T-helper 17 cell (primary cell): ENCODE measurements at places on chromosomes 4 and X.

GRCh38 chr4:176778491-176778890 is 14.2 kb downstream of the VEGFC start:
- DNase-seq = no peak

- no peak for DNase-seq
Measured at GRCh38 chr4:81604683-81605218, 133.0 kb upstream of the RASGEF1B start.

GRCh38 chr4:82890528-82890900 is 439 bp downstream of the SEC31A start:
- DNase-seq = no peak

- DNase-seq = no peak
Measured at GRCh38 chrX:45632506-45632905, 431.8 kb upstream of the DIPK2B start.

DNA sequence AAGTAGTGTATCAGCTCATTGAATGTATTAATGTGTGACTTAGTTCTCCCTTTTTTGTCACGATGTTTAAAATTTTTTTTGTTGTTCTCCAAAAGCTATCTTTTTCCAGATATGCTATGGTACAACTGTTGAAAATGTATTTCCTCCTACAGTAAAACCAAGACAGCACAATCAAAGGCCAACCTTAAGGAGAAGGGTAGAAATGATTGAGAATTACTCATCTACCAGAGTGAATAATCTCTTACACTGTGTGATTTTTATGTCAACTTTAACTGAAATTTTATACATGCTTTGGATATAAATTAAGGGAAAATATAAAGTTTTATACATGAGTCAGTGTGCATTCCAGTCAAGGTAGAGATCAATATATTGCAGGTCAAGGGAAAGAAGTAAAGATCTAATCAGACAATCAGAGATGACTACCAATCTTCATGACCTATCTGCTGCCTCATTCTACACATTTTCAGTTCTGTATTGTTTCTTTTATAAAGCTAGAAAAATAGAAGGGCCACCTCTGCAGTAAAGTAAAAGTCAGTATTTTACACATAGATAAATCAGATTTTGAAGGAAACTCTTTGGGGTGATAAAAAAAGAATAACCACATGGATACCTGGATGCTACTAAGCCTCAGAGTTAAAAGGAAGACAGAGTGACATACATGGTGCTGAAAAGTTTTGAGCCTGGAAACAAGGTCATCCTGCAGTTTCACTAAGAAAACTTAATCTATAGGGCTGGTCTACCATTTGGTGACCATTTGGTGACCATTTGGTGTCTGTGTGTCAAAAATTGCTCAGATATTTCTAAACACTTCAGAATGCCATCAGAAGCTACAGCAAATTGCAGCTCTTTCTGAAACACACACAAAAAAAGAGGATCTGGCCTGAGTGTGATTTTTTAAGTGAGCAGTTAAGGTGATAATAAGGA is 1.6 kb downstream of the FAM13A start:
- DNase-seq = no peak

- no peak for DNase-seq
Measured at GRCh38 chr4:5989236-5990225, 28.7 kb downstream of the C4orf50 start.

DNA sequence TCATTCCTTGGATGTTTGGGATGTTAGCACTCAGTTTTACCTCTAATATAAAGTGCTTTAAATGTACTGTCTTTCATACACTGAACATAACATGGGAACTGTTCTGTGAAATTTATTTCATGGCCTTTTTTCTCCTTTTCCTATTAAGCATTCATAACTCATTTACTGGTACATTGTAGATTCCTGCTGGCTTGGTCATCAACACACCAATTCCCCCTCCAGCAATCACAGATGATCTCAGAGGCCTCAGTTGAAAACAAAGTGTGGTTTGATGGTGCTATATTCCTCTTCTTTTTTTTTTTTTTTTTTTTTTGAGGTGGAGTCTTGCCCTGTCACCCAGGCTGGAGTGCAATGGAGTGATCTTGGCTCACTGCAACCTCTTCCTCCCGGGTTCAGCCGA is 61.9 kb upstream of the FAM47B start:
- no peak for DNase-seq

- no peak for DNase-seq
Measured at GRCh38 chr4:69707807-69708206, 52.6 kb downstream of the SULT1B1 start.

DNA sequence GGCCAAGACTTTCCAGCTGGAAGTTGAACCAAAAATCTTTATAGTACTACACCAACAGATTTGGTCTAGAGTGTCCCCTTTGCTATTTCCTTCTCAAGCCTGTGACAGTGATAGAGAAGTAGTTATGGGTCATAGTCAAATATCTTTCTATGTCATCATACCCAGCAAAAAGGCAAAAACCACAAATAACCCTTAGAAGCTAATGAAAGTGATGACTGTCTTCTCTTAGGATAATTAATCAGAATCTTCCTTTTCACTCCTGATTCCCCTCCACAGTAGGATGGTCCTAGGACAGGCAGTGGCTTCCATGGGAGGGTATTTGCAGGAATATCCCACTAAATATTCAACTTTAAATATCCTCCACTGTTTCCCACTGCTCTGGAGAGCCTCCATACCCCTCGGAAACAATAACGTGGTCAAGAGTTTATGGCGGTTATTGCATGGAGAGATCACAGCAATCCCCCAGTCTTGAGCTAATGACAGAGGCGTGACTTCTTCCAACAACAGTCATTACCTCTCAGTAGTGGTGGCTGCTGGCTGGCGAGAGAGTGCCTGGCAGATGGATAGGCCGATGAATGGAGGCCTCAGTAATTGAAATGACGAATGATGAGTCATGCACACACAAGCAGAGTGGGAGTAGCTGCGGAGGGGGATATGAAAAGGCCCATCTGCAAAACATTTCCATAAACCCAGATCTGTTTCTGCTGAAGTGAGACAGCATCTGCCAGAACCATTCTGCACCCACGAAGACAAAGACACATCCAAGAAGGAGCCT is 154.9 kb downstream of the STK32B start:
- DNase-seq = no peak

DNA sequence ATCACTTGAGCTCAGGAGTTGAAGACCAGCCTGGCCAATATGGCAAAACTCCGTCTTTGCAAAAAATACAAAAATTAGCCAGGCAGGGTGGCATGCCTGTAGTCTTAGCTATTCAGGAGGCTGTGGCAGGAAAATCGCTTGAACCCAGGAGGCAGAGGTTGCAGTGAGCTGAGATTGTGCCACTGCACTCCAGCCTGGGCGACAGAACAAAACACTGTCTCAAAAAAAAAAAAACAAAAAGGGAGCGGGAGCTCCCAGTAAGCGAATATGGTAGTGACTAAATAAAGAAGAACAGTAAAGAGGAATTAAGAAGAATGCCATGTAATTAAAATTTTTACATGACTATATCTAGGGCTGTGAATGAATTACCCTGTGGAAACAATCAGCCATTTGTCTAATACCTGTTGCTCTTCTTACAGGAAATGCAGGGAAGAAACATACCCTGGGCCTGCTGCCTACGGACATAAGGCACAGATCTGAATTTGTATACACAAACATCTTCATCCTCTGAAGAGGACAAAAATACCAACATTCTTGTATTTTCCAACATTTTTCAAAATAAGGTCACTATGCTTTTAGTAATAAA is 11.4 kb downstream of the WDFY3 start:
- DNase-seq = no peak

- no peak for DNase-seq
Measured at GRCh38 chr4:113692809-113693411, 68.6 kb downstream of the CAMK2D start.

- no peak for DNase-seq
Measured at GRCh38 chr4:83905952-83906351, 370.0 kb downstream of the GPAT3 start.

GRCh38 chrX:95949588-95949987 is 735.1 kb upstream of the DIAPH2 start:
- no peak for DNase-seq

GRCh38 chr4:140095694-140096482 is 58.1 kb downstream of the MAML3 start:
- DNase-seq = peak; percentile 11

GRCh38 chr4:140176735-140177134 is 22.8 kb upstream of the MAML3 start:
- DNase-seq = no peak

GRCh38 chr4:184255871-184256642 is 38.4 kb upstream of the ENPP6 start:
- DNase-seq = no peak

- no peak for DNase-seq
Measured at GRCh38 chrX:129808158-129808828, 28.5 kb downstream of the SASH3 start.

GRCh38 chrX:119757979-119758730 is at the start of gene SOWAHD:
SOWAHD (plus strand) TSS chrX:119758588; CDS start chrX:119758668, 80 bp downstream.
- DNase-seq = peak; percentile 40

- DNase-seq = no peak
Measured at GRCh38 chr4:85446141-85446861, 28.6 kb upstream of the ARHGAP24 start.

DNA sequence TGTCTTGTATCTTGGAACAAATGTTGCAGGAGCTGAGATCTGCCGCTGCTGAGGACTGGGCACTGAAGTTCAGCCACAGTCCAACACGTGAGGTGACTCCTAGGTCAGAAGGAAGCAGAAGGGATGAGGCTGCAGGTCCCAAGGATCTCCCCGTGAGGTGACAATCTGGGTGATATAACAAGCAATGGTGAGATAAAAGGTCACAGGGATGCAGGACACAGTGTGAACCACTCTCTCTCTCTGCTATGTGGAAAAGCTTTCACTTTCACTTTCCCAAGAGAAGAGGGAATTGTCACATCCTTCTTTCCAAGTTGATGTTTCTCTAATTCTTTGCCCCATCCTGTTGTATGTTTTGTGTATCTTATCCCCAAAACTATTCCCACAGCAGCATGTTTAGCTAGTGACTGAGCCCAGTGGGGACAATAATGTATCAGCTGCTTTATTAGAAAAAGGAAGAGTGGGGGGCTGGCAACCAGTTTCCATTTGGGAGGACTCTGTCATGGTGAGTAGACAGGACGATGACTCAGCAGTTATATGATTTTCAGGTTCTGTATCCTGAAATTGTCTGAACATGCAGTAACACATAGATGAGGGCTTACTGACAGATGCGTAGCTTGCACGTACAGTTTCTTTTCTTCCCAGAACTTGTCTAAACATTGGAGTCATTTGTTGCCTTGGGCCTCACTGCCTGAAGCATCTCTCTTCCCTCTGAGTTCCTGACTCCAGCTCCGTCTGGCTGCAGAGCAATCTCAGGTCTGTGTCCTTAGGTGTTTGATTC is 1415.8 kb upstream of the TENM3 start:
- no peak for DNase-seq

GRCh38 chr4:149973181-149973580 is 105.1 kb upstream of the DCLK2 start:
- no peak for DNase-seq

DNA sequence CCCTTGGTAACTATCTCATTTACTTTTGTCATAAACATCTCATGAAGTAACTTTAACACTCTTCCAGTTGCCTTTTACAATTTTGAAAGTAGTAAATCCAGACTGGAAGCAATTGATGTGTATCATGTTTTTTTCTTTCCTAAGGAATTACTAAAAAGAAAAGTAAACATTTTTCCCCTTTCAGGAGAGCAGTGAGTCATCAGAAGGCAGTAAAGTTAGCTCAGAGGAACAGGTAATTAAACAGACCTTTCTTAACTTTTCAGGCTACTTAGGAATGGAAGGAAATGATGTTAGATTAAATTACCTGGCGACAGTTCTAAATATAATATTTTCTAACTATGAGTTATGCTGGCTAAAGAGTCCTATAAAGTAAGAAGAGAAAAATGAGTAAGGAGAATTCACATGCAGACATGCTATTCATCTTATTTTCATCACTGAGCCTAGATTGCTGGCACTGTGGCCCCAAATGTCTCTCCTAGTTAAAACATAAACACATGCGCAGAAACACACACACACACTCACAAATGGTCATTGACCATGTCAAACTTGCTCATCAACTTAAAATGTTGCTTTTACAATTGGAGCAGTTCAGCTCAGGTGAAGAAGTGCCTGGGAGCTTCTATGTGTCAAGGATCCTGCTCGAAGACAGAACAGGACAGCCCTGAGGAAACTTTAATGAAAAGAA is 9.3 kb downstream of the DMP1 start:
- DNase-seq = no peak

DNA sequence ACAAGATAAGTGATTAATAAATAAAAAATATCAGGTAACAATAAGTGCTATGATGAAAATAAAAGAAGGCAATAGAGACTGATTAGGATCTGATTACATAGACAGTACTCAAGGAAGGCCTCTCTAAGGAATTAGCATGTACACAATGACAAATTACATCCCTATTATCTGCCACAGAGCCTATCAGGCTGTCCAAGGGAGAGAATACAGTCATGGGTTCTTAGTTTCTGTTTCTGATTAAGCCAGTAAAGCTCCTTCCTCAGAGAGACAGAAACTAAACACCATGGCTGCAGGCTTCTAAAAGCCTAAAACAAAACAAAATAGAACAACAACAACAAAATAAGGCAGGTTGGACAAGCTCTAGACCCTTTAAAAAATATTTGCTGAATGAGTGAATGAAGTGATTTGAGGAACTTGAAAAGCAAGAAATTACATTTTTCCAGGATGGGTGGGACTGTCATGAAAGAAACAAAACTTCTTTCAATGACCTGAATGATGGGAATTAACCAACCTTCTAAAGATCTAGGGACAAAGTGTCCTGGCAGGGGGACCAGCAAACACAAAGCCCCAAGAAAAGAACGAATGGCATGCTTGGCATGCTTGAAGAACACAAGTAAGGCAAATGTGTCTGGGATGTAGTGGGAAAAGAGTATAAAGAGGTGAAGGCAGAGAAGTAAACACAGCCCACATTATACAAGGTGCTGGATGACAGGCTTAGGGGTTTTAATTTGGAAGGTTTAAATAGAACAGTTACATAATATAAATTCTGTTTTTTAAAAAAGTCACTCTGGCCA is 44.1 kb downstream of the NAA11 start:
- no peak for DNase-seq

GRCh38 chr4:120921456-120922380 is 808 bp downstream of the PRDM5 start:
- no peak for DNase-seq

GRCh38 chr4:169015186-169015623 is 5.2 kb upstream of the CBR4 start:
- no peak for DNase-seq

DNA sequence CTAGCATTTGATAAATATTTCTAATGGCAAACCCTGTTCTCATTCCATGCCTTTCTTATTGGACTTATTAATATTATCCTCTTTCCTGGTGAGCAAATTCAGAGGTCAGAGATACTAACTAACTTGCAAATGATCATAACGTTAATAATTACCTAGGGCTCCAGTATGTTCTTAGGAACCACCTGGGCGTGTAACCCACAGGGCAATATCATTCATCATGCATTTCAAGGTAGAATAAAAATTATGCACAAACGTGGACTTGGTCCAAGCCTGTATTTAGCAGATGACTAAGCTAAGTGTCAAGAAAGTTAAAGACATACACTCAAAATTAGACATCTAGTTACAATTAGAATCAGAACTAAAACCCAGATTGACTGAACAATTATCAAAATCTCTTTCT is 850.1 kb downstream of the TRIML1 start:
- no peak for DNase-seq
